A375 (cell line): ENCODE measurements at places on chromosomes 11 and 22. TPM values are rescaled to one million over a fixed set of nuclear protein-coding genes. Genes with fewer than 3 reads are reported as not detected.

ATG13 gene
- total RNA-seq, result 144 and 164 TPM in 2 replicates

APLNR gene
- total RNA-seq, result not detected in 2 replicates

OR4C3 gene
- total RNA-seq, result not detected in 2 replicates

PRG3 gene
- total RNA-seq, result not detected in 2 replicates

IFTAP gene
- total RNA-seq, result 13.0 and 25.8 TPM in 2 replicates

ZBTB16 gene
- total RNA-seq, result not detected in 2 replicates

DLAT gene
- 28.2 and 33.2 TPM in 2 replicates for total RNA-seq

RHBDD3 gene
- total RNA-seq, result 16.2 and 27.1 TPM in 2 replicates

RTN4R gene
- total RNA-seq, result 1.2 and 1.9 TPM in 2 replicates

SLC22A8 gene
- not detected in 2 replicates for total RNA-seq

TTLL1 gene
- 4.3 and 5.7 TPM in 2 replicates for total RNA-seq

SCO2 gene
- 3.2 and 7.3 TPM in 2 replicates for total RNA-seq

CSF2RB gene
- not detected in 2 replicates for total RNA-seq

OR6T1 gene
- total RNA-seq, result 0.21 TPM in 1 of 2 replicates, not detected in the other

LMO2 gene
- total RNA-seq, result 0.93 and 1.1 TPM in 2 replicates

ELF5 gene
- total RNA-seq, result not detected in 2 replicates

NEFH gene
- not detected in 2 replicates for total RNA-seq

OR52E4 gene
- not detected in 2 replicates for total RNA-seq

IFITM5 gene
- not detected in 2 replicates for total RNA-seq

TMEM45B gene
- total RNA-seq, result not detected in 2 replicates

RIC3 gene
- total RNA-seq, result not detected in 2 replicates

ARVCF gene
- 2.2 and 2.4 TPM in 2 replicates for total RNA-seq

CASTOR1 gene
- 1.2 and 2.6 TPM in 2 replicates for total RNA-seq

PKP3 gene
- total RNA-seq, result 31.2 and 33.4 TPM in 2 replicates

PLAAT2 gene
- total RNA-seq, result not detected in 2 replicates
